Renal pelvis (tissue), 12 donors: ENCODE measurements at places on chromosomes 7 and 10.
A peak's percentile ranks its signal among the peaks of the same experiment; 100 is the strongest.

DNA sequence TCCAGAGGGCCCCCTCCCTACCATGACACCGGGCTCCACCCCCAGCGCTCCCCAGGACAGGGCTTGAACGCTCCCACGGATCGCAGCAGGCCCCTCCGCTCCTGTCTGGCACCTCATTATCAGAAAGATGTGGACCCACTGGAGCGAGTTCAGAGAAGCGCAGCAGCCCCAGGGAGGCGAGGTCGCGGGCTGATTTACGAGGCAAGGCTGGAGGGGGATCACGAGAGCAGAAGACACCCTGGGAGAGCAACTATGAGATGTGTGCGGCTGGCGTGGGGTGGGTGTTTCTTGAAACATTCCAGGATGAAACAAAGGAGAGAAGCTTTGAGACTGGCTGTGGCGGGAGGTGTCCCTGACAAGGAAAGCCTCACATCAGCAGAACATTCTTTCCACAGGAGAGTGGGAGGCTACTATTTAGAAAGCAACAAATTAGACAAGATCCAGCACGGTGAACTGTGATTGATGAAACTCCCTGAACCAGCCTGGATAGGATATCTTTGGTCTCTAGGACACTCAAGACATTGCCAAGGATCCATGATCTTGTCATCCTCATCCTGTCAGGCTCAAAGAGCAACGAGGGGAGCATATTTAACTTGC, 66.0 kb downstream of the JCAD start:
- peak; percentile 74 for DNase-seq

DNA sequence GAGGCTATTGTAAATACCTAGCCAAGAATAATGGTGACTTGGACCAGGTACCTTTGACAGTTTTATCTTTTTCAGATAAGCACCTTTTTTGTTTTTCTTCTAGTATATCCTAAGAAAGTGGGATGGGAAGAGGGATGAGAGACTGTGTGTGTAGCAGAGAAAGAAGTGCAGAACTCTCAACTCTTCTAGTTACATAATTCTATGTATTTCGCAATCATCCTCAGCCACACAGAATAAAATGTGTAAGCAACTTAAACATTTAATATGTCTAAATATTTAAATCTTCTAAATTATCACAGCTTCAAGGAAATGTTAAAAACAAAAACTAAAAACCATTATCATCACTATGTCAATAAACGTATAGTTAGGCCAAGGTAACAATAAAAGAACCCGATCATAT, 42.6 kb upstream of the GSAP start:
- DNase-seq: no peak

GRCh38 chr10:128310971-128311658, 184.9 kb upstream of the MKI67 start:
- DNase-seq: no peak

DNA sequence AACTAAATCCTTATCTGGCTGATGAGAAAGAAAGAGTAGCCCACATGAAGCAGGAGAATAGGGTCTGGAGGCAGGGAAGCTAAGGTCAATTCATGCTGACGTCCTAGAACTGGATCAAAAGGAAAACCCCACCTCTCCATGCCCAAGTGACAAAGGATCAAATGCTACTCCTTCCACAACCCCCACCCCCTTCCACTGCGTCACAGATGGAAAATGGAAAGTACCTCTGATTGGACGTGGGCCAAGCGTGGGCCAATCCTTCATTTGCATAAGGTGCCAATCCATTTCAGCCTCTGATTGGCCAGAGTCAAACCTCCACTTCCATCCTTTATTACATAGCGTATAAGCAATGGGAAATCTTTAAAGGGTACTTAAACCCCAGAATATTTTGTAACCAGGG, 431.3 kb upstream of the ETV1 start:
- no peak for DNase-seq

GRCh38 chr7:17411922-17412321, 113.5 kb downstream of the AHR start:
- no peak for DNase-seq

DNA sequence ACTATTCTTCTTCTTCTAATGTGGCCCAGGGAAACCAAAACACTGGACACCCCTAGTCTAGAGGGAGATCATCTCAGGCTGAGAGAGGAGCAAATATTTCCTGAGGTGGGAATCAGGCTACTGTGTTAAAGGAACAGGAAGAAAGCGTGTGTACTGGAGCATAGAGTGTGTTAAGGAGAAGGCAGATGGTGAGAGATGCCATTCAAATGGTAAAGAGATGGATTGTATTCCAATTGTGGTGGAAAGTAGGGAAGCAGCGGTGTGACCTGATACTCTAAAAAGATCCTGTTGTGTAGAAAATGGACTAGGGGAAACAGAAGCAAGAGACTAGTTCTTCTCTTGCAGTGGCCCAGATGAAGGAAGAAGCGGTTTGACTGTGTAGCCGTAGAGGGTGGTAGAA, 31.2 kb downstream of the RAB18 start:
- DNase-seq: no peak

- no peak for DNase-seq
Observed at GRCh38 chr7:54550471-54550870, 8.3 kb downstream of the VSTM2A start.

DNA sequence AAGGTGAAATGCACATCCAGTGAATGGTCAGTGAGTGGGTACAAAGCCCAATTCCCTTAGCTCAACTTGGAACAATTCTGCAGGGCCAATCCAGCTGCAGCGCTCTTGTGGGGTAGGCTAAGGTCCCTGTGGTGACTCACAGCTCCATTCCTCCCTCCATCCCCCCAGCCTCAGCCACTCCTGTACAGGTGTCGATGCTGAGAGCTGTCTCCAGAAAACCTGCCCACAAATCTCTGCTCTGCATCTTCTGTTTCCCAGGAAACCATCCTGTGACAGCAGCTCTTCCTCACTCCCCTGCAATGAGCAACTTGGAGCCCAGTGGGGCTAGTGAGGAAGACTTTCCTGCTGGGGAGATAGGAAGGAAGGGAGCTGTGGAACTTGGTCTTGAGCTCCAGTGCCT, 244.7 kb upstream of the GPR26 start:
- DNase-seq: no peak

DNA sequence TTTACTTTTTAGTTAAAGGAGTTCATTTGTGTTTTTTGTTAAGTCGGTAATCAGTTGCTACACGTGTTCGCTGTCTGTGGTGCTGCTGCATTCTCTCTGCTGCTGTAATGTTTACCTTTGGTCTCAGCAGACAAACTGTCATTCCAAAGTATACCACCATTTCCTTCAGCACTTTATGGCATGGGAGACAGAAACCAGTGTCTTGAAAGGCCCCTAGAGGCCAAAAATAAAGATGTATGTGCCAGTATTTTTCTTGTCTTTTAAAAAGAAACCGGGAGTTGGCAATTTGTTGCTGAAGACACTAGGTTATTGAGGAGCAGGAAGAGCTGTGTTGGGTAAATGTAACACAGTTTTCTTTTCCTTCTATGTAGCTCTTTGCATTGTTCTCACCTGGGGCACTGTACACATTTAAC, 24.1 kb downstream of the ZNF92 start:
- peak; percentile 15 for DNase-seq

- no peak for DNase-seq
Observed at GRCh38 chr7:49767719-49768118, 5.7 kb upstream of the VWC2 start.

DNA sequence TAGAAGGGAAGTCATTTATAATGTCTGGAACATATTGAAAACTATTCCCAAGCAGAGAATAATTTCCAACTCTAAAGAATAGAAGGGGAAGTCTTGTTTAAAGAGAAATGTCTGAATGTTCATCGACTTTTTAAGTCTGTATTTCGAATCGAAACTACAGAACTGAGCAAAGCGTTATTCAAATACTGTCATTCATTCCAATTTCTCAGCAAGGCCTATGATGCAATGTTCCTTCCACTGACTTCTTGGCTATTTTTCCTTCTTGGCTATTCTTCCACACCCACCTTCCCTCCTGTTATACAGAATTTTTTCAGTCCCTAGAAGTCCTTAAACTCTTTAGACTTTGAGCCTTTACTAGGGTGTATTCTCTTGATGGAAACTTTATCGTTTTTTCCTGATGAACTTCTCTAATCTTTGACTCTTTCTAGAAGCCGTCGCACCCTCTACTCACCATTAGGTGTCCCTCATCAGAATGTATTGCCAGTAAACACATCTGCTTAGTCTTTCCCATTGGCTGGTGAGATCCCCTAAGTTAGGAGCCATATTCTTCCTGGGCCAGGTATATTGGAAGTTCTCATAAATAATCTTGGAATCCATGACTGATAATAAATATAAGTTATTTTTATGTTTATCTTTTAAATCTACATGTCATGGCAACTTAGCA, 235.7 kb upstream of the CCDC6 start:
- no peak for DNase-seq

- no peak for DNase-seq
Observed at GRCh38 chr10:59333701-59334100, 28.6 kb downstream of the FAM13C start.

DNA sequence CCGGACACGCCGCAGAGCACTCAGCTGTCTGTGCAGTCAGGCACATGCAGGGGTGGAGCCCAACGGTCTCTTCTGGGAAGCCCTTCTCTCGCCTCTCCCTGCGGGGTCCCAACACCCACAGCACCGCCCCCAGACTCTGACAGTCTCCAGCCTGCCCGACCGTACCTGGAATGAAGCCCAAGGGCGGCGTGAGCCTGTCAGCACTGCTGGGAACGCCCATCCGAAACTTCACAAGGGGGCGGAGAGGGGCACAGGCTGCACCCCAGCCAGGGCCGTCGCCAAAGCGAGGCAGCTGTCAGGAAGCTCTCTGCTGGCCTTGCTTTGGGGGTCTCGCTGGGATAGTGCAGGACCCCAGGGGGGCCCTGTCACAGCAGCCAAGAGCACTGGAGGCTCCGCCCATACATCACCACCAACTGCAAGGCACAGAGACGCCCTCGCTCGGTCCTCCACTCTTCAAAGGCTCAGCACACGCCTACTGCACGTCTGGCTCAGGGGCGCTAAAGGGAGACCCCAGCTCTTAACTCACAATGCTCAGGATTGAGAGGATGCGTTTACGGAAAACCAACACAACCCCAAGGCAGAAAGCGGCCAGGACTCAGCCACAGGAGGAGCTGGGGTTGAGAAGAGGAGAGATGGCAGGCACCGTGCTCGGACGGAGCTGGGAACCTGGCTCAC, 30.9 kb downstream of the MAD1L1 start:
- DNase-seq: no peak

- DNase-seq: no peak
Observed at GRCh38 chr10:56123247-56123646, 237.8 kb downstream of the ZWINT start.

- DNase-seq: no peak
Observed at GRCh38 chr10:70544431-70545340, 57.9 kb downstream of the PRF1 start.

DNA sequence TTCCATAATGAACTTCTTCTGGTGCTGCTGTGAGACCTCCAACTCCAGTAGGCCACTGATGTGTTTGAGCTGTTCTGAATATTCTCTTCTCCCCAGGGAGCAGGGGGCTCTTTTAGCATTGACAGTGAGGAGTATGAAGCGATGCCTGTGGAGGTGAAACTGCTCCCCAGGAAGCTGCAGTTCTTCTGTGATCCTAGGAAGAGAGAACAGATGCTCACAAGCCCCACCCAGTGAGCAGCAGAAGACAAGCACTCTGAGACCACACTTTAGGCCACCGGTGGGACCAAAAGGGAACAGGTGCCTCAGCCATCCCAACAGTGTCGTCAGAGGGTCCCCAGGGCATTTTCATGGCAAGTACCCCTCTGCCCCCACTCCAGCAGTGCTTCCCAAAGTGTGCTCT, 49.3 kb downstream of the DENND11 start:
- DNase-seq: no peak

DNA sequence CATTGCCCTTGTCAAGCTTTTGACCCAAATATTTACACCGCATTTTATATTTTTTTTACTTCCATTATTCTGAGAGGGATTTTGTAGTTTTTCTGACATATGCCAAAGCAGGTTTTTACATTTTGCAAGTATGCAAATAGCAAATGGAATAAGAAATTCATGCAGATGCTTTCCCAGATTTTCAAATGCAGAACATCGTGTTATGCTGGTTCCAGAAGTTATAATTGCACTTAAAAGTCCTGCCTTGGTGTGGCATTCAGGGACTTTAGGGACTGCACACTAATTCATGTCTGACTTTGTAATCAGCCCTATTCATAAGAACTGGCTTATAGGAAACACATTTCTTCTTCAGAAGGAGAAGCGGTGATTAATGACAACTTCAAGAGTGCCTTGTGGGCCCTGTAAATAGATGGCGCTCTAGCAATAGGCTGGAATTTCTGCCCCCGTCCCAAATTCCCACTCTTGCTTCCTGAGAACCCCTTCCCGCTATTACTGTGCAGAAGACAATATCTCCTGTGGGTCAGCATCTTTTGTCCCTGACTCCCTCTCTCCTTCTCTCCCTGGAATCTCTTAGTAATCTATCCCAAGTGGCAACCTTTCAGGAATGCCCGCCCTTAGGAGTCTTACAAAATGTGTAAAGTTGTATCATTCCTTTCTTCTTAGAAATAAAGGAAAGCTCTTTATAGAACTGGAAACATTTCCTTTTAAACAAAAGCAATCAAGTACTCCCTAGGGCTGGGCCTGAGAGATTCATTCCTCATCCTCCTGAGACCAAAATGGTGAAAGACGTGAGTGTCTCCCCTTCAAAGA, 264.0 kb downstream of the INHBA start:
- no peak for DNase-seq

GRCh38 chr10:43775384-43775783, 126.7 kb upstream of the ZNF32 start:
- peak; percentile 40 for DNase-seq

DNA sequence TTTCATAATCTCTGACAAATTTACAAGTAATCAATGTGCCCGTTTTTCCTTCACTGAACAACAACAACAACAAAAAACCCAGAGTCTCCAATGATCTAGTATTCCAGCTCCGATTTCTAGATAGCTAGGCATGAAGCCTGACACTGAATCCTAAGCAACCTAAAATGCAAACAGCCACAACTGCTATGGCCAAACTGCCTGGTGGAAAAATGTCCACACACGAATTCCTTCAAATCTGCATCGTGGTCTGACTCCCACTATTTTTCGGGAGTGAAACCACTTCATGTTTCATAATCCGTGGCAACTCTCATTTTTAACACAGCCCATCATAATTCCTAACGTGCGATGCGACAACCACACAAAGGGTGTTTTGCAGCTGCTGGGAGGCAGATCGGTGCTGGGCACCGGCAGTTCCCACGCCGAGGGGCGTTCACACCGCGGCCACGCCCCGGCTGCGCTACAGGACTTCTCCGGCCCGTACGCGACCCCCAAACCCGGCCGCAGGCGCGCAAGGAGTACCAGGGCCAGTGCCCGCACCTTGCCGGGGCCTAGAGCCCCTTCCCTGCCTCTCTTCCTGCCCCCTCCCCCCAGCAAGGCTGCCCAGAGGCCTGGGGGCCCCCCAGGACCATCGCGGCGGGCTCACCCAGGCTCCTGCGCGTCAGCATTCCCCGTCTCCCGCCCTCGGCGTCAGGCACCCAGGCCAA, 814 bp downstream of the RUFY2 start:
- peak; percentile 69 for DNase-seq

DNA sequence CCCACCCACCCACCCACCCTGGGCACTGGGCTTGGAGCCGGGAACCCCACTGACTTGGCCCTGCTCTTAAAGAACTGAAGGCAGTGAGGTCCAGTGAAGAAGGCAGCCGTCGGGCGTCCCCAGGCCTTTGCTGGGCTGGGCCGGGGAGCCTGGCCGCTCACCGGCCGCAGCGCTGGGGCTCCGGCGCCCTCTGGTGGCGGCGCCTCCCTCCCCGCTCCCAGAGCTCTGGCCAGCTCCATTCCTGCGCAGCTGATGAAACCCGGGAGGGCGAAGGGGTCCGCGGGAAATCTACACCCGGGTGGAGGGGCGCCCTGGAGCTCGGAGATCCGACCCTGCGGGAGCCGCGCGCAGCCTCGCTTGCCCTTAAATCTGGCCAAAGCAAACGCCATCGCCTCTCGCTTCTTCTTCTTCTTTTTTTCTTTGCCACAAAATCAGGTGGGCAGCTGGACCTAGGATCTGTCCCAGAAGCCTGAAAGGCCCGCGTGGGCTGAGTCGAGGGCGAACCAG, 1.7 kb upstream of the CXCL12 start:
- peak; percentile 77 for DNase-seq
